A172 (cell line): ENCODE measurements at places on chromosomes 1 and 21.

DNA sequence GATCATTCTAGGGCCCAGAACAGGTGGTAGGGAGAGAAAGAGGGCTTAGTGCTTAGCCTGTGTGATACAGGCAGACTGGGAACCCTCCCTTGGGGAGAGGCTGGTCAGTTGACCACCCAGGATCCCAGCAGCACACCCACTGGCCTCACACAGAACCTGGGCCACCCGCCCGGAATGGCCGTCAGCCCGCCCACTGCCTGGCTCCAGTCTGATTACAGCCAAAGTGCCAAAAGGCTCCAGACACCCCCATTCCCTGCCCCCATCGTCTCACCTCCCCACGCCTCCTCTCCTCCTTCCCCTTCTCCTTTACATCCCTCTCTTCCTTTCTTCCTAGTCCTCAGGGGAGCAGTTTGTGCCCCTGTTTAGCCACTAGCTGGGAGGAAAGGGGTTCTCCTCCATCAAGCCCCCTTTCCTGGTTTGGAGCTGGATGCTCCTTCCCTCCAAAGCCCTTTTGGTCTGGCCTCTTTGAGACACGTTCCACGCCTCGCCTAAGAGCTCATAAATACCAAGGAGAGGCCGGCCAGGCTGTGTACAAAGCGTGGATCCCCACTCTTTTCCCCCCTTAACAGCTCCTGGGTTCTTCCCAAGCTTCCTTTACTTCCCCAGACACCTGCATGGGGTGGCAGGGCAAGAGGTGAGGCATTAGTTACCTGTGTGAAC is 4.6 kb upstream of the WNT2B start:
- DNase-seq, result no peak

- peak; percentile 73 for DNase-seq
Observed at GRCh38 chr1:234899041-234899729, 229.5 kb downstream of the TOMM20 start.

DNA sequence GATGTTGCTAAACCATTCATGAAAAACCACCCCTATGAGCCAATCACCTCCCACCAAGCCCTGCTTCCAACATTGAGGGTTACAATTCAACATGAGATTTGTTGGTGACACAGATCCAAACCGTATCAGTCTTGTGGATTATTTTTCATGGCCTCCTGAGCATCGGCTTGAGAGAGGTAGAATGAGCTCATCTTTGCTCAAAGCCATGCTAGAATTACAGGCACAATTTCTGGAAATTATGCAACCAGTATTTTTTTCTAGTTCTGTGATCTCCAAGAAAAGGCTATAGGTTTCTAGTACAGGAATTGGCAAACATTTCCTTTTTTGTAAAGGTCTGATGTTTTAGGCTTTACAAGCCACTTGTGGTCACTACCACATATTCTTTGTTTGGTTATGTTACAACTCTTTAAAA is 219.4 kb downstream of the DUSP10 start:
- no peak for DNase-seq

- DNase-seq, result no peak
Observed at GRCh38 chr1:93734999-93735398, 53.4 kb upstream of the BCAR3 start.

GRCh38 chr1:60488847-60489246 is 415.3 kb upstream of the C1orf87 start:
- no peak for DNase-seq

DNA sequence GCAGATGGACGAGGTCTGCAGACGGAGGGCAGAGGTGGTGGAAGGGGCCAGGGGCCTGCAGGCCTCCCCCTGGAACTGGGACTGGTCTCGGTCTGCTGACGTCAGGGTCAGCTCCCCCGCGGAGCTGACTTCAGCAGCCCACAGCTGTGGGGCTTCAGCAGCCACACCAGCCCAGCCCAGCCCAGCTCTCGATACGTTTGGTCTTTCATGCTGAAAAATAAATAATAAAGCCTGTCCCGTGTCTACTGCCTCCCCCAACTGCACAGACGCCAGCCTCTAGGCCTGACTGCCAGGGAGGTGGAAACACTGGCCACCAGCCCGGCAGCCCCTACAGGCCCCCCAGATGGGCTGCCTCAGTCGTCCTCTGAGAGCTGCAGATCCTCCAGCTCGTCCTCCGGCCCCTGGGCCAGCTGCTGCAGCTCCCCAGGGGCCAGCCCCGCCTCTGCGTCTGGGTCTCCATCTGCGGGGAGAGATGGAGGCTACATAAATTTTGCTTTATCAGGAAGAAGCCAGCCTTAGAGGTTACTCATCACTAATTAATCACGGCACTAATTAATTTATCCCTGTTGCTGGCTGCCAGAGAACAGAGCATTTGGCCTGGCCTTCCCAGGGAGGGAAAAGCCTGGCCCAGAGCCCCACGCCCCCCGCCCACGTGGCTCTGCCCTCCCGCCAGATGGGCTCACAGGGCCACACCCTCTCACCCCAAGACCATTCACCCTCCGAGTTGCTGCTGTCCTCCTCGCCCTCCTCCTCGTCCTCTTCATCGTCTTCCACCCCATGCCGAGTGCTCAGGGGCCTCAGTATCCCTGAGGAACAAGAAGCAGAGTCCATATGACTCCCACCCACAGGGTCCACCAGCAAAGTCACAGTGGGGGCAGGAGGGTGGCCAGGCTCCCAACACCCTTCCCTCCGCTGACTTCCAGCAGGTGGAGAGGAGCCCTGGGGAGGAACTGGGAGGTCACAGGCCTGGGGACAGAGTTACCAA is 14.4 kb downstream of the NOC2L start:
- no peak for DNase-seq

- DNase-seq, result no peak
Observed at GRCh38 chr1:92123868-92124267, 43.7 kb downstream of the BTBD8 start.

- no peak for DNase-seq
Observed at GRCh38 chr1:156832434-156832833, 15.8 kb upstream of the SH2D2A start.

DNA sequence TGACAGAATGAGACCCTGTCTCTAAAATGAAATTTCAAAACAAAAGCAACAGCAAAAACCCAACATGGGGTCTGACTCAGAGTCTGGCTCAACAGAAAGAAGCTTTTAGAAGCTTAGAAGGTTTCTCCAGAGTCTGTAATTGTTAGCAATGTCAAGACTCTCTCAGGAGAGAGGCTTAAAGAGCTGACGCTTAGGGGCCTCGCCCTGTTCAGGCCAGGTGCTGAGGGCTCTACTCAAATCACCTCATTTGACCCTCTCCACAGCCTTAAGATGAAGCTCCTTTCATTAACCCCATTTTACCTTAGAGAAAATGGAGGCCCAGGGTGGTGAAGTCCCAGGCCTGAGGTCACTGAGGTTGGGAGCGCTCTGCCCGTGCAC is 5.3 kb upstream of the KIF17 start:
- no peak for DNase-seq

DNA sequence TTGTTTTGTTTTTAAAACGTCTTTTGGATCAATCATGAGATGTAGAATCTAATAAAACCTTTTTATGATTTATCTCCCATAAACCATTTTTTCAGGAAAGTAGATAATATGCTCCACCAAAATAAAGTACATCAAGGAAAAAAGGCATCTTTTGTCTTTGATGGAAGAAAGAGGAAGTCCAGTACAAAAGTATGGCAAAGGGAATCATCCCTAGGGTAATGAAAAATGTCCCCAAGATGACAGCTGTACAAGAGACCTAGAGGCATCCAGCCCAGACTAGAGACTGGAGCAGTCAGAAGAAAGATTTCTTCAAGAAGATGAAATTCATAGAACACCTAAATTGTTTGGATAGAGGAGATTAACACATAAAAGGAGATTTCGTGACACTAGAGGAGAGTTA is 32.3 kb upstream of the GFI1 start:
- no peak for DNase-seq

- DNase-seq, result peak; percentile 13
Observed at GRCh38 chr1:56469640-56470371, 109.6 kb downstream of the PLPP3 start.

- DNase-seq, result no peak
Observed at GRCh38 chr1:39943471-39944290, 11.3 kb upstream of the MFSD2A start.

GRCh38 chr1:2837823-2838222 is 36.3 kb upstream of the TTC34 start:
- DNase-seq, result no peak

DNA sequence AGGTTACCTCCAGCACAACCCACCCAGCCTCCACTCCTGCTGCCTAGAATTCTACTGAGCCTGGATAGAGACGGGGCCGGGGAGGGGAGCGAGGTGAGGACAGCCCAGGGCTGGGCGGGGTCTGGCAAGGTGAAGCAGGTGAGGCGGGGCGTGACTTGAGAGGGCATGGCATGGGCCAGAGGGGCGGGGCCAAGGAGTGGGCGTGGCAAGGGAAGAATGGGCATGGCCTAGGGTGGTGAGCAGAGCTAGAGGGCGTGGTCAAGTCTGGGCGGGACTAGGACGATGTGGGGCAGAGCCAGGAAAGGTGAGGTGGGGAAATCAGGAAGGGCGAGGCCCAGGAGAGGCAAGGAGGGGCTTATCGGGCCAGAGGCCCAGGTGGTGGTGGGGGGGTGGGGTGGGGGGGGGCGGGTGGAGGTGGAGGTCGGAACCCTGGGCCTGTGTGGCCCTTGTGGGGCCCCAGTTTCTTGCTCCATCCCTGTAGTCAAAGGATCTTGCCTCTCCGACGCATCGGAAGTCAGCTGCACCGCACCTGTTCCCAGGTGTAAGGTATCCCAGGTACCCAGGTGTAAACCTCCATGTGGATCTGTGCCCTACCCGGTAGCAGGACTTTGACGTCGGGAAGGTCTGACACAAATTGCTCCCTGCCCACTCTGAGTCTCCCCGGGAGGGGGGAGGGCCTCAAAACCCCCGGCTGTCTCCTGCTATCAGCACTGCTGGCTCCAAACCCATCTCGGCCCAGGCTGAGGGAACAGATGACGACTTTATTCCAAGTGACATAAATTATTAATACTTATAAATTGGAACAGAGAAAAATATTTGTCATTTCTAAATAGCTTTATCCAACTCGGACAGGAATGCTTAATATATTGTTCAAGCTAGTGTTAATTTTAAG is 32.9 kb upstream of the UTS2 start:
- DNase-seq, result no peak

GRCh38 chr1:182823220-182823619 is 15.9 kb upstream of the DHX9 start:
- no peak for DNase-seq

- DNase-seq, result peak; percentile 32
Observed at GRCh38 chr1:119285482-119285881, 83.1 kb upstream of the HAO2 start.

DNA sequence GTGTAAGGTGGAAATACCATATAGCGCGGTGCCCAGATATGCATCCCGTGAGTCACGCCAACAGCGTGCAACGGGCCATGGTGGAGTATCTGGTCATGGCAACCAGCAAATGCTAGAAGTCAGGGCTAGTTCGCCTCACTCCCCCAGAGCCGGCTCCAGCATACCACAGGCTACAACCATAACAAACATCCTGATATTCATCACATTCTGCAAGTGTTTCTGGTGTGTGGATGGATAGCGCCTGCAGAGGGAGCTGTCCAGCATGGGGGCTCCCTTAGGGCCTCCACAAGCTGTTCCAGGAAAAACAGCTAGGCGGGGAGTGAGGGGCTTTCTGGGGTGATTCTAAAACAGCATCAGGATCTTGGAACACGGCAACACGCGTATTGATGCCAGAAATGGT is 6.8 kb downstream of the C1orf198 start:
- DNase-seq, result no peak

DNA sequence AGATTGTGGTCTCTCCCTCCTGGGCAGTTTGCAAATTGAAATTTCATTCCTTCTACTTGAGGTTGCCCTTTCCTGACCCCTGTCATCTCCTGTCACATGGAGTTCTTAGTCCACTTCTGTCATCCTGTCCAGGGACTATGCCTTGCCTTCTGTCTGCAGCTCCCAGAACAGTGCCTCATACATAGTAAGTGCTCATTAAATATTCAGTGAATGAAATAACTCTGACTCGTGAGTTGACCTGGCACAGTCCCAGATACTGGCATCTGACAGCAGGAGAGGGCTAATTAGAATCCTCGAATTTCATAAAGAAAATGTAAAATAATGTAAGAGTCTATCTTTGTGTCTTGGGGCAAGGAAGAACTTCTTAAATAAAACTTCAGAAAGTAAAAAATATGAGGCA is 50.8 kb downstream of the CNIH3 start:
- no peak for DNase-seq

DNA sequence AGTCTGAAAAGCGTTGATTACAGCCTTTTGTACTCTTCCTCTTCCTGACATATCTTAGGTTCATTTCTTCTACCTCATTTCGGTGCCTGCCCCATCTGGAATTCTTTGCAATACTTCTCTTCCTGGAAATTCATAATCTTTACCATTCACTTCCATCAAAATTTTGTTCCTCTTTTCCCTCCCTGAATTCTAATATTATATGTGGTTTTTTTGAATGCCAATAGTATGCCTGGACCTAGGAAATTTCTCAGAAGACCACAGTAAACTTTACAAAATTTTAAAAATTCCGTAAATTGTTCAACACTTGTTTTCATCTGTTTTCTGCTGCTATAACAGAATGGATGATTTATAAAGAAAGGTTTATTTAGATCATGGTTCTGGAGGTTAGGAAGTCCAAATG is 76.8 kb downstream of the MAP3K7CL start:
- DNase-seq, result no peak

GRCh38 chr1:208164609-208165008 is 79.6 kb downstream of the PLXNA2 start:
- DNase-seq, result no peak

DNA sequence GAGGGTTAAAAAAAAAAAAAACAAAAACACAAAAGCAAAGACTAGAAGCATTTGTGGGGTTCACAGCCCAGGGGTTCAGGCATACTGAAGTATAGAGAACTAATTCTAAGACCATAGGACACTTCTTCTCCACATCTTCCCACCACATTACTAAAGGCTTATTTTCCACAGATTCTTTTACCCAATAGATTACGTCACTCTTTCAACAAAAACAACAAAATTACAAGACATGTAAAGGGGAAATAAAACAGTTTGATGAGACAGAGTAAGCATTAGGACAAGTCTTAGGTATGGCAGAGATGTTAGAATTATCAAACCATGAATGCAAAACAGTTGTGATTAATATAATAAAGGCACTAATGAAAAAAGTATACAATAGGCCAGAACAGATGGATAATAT is 2013.7 kb downstream of the MRPL39 start:
- DNase-seq, result no peak

GRCh38 chr1:19385869-19386591 is 73.9 kb downstream of the SLC66A1 start:
- DNase-seq, result no peak

- no peak for DNase-seq
Observed at GRCh38 chr21:29323189-29323588, 24.5 kb downstream of the BACH1 start.

DNA sequence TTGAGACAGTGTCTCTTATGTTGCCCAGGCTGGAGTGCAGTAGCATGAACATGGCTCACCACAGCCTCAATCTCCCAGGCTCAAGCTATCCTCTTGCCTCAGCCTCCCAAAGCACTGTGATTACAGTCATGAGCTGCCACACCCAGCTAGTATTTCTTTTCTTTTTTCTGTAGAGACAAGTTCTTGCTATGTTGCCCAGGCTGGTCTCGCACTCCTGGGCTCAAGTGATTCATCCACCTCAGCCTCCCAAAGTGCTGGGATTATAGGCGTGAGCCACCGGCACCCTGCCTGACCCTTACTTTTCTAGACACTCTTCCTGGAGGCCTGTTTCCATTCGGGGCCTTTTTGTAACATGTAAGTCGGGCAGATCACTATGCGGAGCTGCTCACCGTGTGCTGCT is 30.1 kb upstream of the SRP9 start:
- DNase-seq, result peak; percentile 59

- no peak for DNase-seq
Observed at GRCh38 chr1:213622365-213623063, 365.3 kb upstream of the PROX1 start.
